Stomach (tissue), 19 donors: ENCODE measurements at places on chromosomes 13 and 19. TPM values are rescaled to one million over a fixed set of nuclear protein-coding genes. Genes with fewer than 3 reads are reported as not detected.

- DNase-seq: no peak
These were observed 15.5 kb upstream of the ZNF835 start for GRCh38 chr19:56687031-56687430.

DNA sequence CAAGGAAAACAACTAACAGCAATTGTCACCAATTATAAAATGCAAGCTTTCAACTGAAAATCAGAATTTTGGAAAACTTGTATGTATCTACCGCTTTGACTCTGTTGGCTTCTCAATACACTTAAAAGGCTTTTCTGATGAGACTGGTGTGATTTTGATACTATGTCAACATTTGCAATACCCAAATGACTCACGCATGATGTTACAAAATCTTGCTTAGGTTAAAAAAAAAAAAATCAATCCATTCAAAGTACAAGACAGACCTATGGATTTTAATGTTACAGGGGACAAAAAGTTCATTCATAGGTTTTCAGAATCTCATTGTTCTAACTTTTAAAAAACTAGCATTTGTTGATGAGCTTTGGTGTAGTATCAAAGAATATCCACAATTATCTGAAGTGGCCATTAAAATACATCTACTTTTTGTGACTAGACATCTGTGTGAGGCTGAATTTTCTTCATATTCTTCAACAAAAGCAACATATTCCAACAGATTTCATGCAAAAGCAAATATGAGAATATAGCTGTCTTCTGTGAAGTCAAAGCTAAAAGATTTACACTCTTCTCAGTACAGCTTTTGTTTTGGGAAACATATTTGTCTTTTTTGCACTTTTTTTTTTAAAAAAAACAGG is 10.7 kb downstream of the ELF1 start:
- peak; percentile 46 for DNase-seq

GRCh38 chr13:113374511-113375175 is 10.7 kb upstream of the GRTP1 start:
- DNase-seq: no peak

GRCh38 chr19:28288572-28289264 is 924.2 kb downstream of the UQCRFS1 start:
- DNase-seq: peak; percentile 58

GRCh38 chr19:16206637-16207036 is 8.9 kb downstream of the AP1M1 start:
- no peak for DNase-seq

DNA sequence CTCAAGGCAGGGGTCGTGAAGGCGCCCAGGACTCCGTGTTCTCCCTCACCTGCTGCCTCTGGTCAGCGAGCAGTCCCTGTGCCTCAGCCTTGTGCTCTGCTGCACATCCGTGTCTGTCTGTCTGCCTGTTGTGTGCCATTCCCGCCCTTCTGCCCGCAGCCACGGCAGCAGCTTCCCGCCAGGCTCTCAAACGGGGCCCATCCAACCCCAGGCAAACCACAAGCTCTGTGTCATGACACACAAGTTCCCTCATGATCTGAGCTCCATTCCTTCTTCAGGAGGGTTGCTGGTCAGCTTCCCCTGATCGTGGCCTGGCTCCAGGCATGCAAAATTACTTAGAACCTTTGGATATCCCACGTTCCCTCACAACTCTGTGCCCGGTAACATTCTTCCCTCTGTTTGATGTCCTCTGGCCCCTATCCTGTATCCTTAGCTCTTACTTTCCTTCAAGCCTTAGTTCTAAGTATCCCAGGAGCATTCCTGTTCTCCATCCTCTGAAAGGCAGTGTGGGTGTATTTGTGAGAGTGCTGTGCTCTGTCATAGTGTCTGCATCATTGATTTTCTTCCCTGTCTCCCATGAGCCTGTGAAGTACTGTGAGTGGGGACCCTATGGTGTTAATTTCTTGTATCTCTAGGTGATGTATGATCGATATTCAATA is 3.2 kb downstream of the GPR183 start:
- DNase-seq: peak; percentile 30

GRCh38 chr19:34181111-34181864 is 9.0 kb downstream of the LSM14A start:
- no peak for DNase-seq

- DNase-seq: no peak
These were observed 5.1 kb upstream of the FXYD5 start for GRCh38 chr19:35149463-35149862.

DNA sequence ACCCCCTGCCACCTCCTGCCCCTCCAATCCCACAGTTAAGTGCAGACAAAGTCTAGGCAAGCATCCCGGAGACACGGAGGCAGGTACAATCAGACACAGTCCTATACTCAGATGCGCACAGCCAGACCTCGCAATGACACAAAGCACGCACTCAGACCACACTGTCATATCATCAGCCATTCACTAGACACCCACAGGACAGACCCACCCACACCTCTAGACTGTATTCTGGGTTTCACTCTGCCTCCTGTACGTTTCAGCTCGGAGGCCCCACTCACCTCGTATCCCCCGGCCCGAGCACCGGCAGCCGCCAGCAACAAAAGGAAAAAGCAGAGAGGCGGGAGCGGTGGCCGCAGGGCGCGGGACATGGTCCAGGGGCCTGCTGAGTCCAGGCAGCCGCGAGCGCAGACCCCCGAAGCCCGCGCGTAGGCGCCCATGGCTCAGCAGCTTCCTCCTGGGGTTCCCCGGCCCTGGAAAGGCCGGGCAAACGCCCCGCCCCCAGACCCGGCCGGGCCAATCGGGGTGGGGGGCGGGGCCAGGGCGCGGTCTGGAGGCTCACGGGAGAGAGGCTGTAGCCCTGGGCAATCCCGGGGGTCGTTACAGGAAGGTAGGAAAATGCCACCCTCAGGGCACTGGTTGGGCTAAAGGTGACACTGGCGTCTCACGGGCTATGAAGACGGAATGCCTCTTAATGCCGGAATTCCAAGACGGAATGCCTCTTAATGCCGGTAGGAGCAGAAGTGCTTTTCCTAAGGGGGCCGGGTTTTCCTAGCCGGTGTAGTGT is at the start of the genes MAN2B1 and WDR83:
MAN2B1 (minus strand) TSS at position 478 of the 784 bp plus-strand sequence; CDS start at position 437, 41 bp downstream.
WDR83 (plus strand) TSS at position 543 of the 784 bp plus-strand sequence. CDS start 2,984 bp downstream, outside the sequence.
- DNase-seq: peak; percentile 93

DNA sequence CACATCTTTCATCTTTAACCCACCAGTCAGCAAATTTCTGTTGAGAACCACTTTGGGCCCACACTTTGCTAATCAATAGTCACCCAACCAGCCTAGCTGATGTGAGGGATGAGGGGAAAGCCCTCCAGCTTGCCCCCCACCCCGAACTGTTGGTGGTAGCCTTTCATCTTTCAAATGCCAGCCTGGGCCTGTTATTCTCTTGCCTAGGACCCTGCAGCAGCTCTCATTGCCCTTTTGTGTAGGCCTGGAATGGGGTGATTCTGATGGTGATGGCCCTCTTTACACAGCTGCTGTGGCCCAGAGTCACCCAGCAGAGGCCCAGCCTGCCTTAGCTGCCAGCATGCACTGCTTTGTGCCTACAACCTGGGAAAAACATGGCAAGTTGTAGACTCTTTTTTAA is 294.5 kb downstream of the SLC7A1 start:
- DNase-seq: no peak

DNA sequence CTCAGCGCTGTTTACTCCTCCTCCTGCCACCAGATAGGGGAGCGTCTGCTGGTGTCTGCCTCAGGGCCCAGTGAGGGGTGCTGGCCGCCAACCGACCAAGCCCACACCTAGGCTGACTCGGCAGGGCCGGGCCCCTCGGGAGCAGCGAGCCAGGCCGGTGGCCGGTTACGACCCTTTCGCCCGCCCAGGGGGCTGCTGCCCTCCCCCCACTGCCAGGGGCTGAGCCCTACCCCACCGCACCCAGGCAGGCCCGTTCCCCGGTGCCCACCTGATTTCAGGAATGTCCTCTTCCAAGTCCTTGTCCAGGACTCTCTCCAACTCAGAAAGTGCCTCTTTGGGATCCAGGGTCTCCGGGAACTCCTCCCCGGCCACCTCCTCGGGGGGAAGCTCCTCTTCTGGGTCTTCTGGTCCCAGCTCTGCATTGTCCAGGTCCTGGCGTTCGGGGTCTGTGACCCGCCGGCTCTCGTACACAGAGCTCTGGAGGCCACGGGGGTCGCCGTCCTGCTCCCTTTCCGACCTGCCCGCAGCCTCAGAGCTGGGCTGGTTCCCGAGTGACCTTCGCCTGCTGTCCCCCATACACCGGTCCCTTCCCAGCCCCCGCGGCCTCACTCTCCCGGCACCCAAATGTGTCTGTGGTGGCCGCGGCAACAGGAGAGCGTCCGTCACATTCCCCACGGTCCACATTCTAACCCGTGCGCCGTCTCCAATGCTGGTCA is 31.0 kb upstream of the MIER2 start:
- no peak for DNase-seq

DNA sequence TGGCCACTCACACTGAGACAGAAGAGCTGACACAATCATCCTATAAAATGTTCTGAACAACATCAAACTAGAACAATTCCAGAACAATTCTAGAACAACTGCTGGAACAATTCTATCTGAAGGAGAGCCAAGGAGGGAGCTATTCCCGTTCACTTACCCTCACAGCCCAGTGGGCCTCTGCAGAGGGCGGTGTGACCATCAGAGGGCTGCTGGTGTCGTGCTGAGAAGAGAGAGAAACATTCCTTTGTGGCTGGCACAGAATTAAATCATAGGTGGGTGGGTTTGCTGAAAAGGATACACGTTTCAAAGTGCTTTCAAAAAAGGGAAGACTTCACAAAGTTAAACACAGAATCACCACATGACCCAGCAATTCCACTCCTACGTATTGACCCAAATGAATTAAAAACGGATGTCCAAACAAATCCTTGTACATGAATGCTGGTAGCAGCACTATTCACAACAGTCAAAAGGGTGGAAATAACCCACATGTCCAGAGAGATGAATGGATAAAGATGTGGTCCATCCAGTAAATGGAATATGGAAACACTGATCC is 34.9 kb downstream of the EPS15L1 start:
- no peak for DNase-seq

DNA sequence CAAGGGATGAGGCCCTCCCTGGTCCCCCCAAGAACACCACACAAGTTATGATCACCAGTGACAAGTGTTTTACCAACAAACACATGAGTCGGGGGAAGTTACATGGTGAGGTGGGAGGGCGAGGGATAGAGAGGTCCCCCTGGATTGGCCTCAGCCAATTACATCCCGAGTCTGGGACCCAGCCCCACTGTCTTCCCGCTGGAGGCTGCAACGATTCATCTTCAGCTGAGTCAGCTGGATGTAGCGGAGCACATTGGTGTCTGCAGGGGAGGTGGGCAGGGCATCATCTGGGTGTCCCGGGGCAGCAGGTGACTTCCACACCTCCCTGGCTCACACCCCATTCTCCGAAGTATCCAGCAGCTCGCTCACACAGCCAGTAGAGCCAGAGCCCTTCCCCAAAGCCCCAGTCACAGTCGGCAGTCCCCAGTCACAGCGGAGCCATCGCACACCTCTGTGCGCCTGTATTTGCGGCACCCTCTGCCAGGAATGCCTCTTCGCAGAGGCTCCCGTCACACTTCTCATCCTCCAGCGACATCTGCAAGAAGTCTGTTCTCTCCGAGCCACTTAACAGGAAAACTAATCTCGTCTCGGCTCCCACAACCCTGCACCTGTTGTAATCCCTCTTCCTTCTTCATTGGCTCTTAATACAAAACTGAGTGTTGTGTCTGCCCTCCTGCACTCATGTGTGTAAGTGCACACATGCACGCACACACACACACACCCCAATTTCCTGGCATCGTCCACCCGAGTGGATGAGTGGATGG is 2.0 kb downstream of the TTC9B start:
- DNase-seq: no peak

- no peak for DNase-seq
These were observed 143.9 kb upstream of the TSC22D1 start for GRCh38 chr13:44719857-44720671.

DNA sequence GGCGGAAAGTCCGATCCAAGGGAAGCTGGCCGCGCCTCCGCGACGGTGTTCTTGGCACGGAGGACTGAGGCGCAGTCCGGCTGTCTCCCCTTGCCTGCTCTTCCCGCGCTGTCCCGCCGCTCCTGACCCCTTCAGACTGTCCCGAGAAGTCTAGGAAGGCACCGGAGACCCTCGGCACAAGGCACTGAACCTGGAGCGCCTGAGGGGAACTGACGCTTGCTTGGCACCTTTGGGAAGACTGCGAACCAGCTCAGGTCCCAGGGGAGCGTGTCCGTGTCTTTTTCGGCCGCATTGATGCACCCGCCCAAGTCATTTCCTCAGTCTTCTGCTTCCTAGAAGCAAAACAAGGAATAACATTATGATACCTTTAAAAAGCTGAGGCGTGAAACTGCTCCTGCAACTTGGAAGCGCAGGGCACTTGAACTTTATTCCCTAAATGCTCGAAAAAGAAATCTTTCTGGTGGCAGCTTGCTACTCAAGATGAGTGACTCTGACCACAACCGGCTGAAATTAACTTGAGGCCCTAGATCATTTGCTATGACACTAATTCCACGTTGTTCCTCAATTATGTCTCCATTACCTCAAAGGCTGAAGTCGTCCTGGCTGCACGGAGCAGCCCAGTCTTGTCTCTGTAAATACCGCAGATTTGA is 735 bp upstream of the FLT1 start:
- DNase-seq: no peak

GRCh38 chr13:32594157-32594738 is 8.0 kb downstream of the PDS5B start:
- DNase-seq: no peak

DNA sequence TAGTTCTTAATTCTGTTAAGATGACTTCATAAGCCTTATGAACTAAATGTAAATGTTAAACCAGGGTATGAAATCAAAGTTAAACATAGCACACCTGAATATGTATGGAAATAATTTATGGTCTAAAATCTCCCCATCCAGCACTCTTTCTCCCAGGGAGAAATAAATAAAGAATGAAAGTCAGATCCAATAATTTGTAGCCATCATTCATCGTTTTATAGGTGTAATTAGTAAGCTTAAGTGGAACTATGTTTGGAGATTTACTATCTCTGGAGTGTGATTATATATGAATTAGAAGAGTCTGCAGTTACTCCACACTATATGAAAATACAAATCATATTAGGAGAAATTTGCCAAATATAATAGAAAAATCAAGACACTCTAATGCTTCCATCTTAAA is 405.1 kb downstream of the DACH1 start:
- no peak for DNase-seq

DNA sequence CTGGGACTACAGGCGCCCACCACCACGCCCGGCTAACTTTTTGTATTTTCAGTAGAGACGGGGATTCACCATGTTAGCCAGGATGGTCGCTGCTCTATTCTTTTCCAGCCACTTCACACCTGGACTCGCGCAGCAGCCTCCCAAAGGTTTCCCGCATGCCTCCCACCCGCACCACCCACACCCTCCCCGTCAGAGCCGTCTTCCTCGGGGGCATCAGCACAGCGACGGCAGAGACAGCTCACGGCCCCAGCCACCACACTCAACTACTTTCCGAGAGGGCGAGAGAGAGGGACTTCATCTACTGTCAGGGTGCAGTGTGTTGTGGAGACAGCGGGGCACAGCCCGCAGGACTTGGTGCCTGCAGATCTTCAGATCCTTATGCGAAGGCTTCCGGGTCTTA is 5.6 kb downstream of the ZNF787 start:
- no peak for DNase-seq

Gene SYNE4
- total RNA-seq: not detected

Gene CCDC169
- total RNA-seq: not detected

Gene COMP
- not detected for total RNA-seq

Gene SULT2A1
- 13.4 TPM for total RNA-seq

Gene LILRB3
- not detected for total RNA-seq

Gene LMO7
- total RNA-seq: 143 TPM

Gene POU4F1
- not detected for total RNA-seq
